ENCODE measurements at places on chromosomes 12 and 14. TPM values are rescaled to one million over a fixed set of nuclear protein-coding genes. Genes with fewer than 3 reads are reported as not detected.

Gene ADAMTS20
- not detected for total RNA-seq

Gene NT5DC3
- total RNA-seq, result 10.6 TPM

Gene RNASE12
- total RNA-seq, result not detected

Gene KRT6C
- not detected for total RNA-seq

Gene FAM177A1
- total RNA-seq, result 32.1 TPM

Gene CCDC196
- total RNA-seq, result not detected

Gene ENDOU
- not detected for total RNA-seq

Gene MIPOL1
- total RNA-seq, result 0.07 TPM

Gene LIMA1
- total RNA-seq, result 2.1 TPM
